Cerebellum (tissue), 4 donors: ENCODE measurements at places on chromosomes 7 and 10. TPM values are rescaled to one million over a fixed set of nuclear protein-coding genes. Genes with fewer than 3 reads are reported as not detected.

- no peak for DNase-seq
These were observed 9.0 kb upstream of the MAFK start for GRCh38 chr7:1521456-1521855.

GRCh38 chr7:33807779-33808482 lies 97.4 kb upstream of the BMPER start:
- no peak for DNase-seq

DNA sequence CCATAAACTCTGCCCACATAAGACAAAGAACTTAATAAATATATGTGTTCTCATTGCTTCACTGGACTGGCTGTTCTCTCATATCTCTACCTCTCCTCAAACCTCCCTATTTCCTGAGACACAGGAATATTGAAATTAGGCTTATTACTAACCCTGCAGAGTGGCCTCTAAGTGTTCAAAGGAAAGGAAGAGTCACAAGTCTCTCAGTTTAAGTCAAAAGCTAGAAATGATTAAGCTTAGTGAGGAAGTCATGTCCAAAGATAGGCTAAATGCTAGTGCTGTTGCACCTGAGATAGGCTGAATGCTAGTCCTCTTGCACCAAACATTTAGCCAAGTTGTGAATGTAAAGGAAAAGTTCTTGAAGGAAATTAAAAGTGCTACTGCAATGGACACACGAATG lies 41.1 kb downstream of the GNAI1 start:
- no peak for DNase-seq

GRCh38 chr7:76064208-76064970 lies 16.5 kb downstream of the MDH2 start:
- no peak for DNase-seq

- no peak for DNase-seq
These were observed 139.3 kb downstream of the FRMD4A start for GRCh38 chr10:14191407-14191806.

GRCh38 chr7:69254643-69255042 lies 343.6 kb upstream of the AUTS2 start:
- no peak for DNase-seq

DNA sequence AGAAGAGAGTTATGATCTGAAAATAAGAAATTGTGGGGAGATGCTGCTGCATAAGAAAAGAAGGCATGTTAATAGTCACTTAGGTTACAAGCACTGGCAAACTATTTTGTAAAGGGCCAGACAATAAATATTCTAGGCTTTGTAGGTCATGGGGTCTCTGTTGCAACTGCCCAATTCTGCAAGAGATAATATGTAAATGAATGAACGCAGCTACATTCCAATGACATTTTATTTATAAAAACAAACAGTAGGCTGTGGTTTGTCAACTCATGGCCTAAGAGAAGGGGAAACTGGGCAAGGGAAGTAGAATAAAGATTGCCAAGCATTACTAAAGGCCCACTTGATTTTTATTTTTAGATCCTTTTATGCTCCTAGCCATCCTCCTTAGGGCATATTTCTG lies 133.1 kb downstream of the RAPGEF5 start:
- DNase-seq = no peak

- DNase-seq = no peak
These were observed 184.0 kb upstream of the PLXNA4 start for GRCh38 chr7:132760244-132760623.

The PKD1L1 gene
- total RNA-seq = 0.64 TPM
